ENCODE measurements at places on chromosomes 2 and 18. TPM values are rescaled to one million over a fixed set of nuclear protein-coding genes. Genes with fewer than 3 reads are reported as not detected.

GRCh38 chr2:11213090-11213638 is 57.9 kb downstream of the SLC66A3 start:
- DNase-seq = no peak

GRCh38 chr2:24947561-24948157 is 24.1 kb downstream of the DNAJC27 start:
- DNase-seq = no peak

GRCh38 chr2:199679883-199680282 is 171.1 kb downstream of the FTCDNL1 start:
- no peak for DNase-seq

GRCh38 chr2:241137276-241138190 is 11.7 kb downstream of the PASK start:
- no peak for DNase-seq

DNA sequence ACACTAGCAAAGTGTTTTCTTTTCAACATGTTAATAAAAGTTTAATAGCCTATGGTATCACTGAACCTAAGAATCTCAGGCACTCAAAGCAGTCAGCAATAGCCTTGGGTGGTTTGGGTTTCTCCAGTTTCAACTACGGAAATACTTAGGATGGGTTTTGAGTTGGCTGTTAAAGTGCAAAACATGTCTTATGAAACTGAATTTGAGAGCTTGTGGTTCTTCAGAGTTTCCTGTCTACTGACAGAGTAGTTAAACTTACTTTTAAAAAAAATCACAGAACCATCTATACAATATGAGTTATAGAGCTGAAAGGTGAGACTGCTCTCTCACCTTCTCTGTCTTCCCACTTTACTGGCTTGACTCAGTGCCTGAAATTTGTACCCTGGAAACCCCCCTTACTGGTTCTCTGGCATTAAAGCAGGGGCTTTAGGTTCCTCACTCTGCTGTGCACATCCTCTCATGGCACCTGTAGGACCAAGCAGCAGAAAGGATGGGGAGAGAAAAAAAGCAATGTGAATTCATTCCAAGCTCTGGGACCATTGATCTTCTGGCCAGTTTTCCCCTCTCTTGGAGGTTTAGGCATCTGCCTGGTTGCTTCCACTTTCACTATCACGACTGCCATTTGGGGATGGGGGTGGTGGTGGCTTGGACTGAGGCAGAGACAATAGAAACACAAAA is 18.1 kb downstream of the CCDC141 start:
- DNase-seq = no peak

- no peak for DNase-seq
These were observed 332.7 kb downstream of the LRRTM1 start for GRCh38 chr2:79971807-79972206.

- no peak for DNase-seq
These were observed 45.6 kb downstream of the KCNG3 start for GRCh38 chr2:42448163-42448562.

DNA sequence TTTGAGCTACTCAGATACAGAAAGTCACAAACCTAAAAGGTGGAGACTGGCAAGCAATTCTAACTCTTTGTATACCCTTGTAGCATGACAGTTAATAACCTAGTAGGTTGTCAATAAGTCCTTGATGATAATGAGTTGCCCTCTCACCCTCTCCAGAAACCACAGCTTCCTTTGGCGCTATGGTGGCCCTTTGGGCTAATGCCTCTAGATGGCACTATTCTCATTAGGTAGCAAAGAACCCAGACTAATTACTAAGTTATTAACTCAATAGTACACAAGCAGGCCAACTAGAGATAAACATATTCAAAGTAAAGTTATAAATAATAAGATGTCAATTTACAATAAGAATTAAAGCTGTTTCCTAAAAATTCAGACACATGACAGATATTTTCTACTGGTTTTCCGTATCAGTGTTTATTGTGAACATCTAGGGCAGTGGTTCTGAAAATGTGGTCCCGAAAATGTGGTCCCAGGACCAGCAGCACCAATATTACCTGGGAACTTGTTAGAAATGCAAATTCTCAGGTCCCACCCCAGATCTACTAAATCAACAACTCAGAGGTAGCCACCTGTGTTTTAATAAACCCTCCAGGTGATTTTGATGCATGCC is 41.1 kb downstream of the LDAH start:
- DNase-seq = no peak

DNA sequence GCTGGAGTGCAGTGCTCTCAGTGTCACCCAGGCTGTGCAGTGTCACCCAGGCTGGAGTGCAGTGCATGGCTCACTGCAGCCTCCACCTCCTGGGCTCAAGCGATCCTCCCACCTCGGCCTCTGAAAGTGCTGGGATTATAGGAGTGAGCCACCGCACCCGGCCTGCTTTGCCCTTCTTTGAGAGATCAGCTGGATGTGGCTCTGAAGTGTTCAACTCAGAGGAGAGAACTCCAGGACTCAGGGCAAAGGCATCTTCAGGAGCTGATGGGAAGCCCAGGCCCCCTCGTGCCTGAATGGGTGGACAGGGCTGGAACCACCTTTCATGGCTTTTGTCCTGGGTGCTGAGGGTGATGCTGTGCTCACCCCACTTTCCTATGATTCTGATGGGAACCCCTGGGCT is 52.0 kb upstream of the HAAO start:
- DNase-seq = no peak

DNA sequence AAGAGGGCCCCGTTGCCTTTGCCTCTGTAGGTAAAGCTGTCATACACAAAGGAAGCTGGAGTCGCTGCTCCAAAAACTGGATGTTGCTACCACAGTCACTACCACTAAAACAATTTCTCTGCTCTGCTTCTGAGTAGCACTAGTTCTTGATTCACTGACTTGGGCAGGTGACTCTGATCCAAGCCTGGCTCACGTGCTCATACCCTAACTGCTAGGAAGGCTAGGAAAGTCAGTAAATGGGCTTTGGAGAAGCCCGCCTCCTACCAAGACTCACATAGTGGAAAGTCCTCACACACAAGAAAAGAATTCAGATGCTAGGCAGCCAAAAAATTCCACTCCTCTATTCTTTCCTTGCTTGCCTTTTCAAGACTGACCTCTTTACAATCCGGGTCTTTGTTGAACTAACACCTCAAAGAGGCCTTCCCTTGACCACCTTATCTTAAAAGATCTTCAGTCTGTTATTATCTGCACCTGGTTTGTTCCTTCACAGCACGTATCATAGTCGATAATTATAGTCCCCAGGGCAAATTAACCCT is 11.4 kb upstream of the DYNC1I2 start:
- DNase-seq = no peak

DNA sequence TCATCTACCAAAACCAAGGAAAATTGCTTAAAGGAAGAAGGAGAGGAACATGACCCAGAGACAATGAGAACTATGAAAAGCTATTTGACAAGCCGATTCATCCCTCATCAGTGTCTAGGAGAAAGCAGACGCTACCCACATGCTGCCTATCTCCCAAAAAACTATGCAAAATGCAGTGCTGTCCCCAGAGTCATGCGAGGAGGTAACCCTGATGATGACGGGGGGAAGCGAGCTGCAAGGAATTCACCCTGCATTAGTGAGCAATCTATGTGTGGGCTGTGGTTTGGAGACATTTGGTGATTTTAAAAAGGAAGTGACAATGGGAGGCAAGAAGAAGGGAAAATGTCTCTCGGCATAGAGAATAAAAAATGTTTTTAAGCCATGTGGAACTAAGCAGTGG is 472.7 kb downstream of the CMPK2 start:
- DNase-seq = no peak

DNA sequence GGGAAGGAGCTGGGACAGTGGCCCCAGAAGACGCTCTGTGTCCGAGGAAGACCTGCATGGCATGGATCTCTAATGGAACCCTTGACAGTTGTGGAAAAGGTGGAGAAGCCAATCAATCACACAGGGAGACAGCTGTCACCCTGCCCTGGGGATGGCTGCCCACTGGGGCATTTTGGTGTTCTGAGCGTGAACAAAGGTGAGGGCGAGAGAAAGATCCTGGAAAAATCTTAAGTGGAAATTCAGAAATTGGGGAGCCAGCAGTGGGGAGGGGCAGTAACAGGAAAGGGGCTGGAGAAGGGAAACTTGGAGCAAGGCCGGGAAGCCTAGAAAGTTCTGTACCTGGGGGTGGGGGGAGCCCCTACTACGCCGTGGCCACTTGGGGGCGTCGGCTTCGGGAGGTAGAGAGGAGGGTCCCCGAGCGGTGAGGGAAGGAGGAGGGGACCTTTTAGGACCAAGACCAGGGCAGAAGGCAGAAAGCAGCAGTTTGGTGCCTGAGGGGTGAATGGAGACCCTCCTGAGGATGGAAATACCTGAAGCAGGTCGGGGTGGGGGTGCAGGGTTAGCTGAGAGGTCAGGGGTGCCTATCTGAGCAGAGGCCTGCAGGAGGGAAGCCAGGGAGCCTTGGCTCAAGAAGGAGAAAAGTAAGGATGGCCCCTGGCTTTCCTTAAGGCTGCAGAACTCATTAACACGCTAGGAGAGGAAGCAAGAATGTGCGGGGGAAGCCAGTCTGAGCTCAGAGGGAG is 30.0 kb downstream of the NGEF start:
- DNase-seq = no peak

DNA sequence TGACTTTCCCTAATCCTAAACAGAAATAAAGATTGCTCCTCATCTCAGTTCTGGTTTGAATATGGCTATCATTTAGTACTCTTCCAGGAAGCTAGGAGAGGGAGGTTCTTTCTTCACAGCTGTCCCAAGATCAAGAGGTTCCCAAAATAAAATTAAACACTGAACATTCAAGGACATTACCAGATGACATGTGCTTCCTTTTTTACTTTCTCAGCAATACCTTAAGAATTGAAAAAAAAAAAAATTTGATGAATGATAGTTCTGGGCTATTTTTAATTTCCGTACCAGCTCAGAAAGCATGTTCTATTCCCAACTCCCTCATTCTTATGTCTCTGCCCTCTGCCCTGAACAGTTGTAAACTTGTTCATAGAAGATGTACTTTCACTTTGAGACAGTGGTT is 61.7 kb upstream of the MYL1 start:
- no peak for DNase-seq

- no peak for DNase-seq
These were observed 80.5 kb downstream of the NRXN1 start for GRCh38 chr2:50951437-50951836.

DNA sequence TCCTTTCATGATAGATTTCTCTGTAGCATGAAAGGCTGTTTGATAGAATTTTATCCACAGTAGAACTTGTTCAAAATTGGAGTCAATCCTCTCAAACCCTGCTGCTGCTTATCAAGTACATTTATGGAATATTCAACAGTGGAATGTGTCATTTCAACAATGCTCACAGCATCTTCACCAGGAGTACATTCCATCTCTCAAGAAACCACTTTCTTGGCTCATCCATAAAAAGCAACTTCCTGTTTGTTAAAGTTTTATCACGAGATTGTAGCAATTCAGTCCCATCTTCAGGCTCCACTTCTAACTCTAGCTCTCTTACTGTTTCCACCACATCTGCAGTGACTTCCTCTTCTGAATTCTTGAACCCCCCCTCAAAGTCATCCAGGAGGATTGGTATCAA is 29.4 kb downstream of the PDCL3 start:
- no peak for DNase-seq

DNA sequence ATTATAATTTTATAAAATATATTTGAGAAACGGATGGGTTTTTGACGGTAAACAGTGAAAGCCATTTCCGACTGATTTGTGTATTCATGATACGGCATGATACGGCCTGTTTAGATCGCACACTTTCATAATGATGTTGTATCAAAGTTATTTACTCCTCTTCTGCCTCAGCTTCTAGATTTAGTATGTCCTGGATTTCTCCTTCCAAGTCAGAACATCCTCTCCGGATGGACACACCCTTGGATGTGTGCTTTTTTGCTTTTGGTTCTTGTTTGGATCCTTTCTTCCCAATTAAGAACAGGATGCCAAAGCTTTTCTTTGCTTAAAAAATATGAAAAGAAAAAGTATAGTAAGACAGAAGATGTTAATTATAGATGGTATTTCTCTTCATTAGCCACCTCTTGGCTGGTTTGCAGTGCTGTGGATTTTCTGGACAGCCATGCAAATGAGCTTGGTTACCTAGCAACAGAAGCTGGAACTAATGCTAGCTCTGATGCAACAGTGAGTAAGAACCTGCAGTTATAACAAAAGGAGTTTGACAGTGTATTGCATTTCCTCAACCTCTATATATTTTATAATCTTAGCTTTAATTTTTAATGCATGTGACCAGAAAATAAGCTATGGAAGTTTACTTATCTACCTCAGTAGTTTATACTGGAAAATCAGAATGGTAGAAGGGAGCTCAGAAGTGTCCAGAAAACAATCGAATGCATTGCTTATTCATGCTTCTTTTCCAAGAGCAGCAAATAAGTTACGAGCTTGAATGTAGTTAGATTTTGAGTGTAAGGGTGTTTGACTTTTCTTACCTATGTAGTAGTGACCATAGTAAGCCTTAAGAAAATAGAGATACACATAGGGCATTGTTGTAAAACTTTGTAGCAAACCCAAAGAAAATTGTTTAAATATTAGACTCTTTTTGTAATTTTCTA is 27.9 kb downstream of the RMND5A start:
- DNase-seq = no peak

DNA sequence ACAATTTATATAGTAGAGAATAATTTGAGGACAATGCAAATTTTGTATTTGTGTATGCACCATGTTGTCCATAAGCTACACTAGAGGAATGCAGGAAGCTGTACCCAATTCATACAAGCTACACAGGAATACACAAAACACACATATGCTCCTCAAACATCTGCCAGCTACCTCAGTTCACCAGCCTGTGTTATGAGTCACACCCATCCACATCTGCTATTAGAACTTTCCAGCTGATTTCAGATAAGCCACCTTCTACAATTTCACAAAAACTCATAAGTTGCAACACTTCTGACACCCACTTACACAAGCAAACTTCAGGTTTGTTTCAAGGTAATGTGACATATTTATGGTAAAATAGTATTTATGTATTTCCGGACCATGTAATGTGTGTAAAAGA is 438.9 kb downstream of the SATB2 start:
- DNase-seq = no peak

DNA sequence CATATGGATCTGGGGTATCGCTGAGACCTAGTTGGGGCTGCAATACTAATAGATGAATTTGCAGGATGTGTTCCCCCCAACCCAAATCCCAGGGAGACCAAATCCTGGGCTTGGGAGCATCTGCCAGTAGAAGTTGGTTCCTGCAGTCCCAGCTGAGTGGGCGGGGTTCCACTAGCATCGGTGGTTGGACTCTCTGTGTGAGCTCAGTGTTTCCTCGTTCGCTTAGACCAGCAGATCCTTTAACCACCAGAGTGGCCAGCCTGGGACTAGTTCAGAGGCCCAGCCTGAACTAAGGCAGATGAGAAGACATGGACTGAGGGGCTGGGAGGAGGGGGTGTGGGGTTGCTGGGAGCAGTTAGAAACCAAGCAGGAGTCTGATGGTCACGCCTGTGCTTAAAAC is 40.7 kb downstream of the PCARE start:
- no peak for DNase-seq

- no peak for DNase-seq
These were observed 5.7 kb downstream of the MCFD2 start for GRCh38 chr2:46909771-46910419.

- no peak for DNase-seq
These were observed 40.3 kb upstream of the KCNJ13 start for GRCh38 chr2:232816657-232817056.

- no peak for DNase-seq
These were observed 126.6 kb downstream of the RTP5 start for GRCh38 chr2:241996100-241996499.

EVA1A gene
- 1.2 TPM for total RNA-seq

HK2 gene
- total RNA-seq = 3.7 TPM

GALNT14 gene
- total RNA-seq = 1.0 TPM

GPR155 gene
- total RNA-seq = 41.9 TPM

SAP130 gene
- 9.6 TPM for total RNA-seq
